CD4-positive, alpha-beta T cell treated with Interleukin-15 for 1 hour (primary cell): ENCODE measurements at places on chromosomes 2 and 18.

DNA sequence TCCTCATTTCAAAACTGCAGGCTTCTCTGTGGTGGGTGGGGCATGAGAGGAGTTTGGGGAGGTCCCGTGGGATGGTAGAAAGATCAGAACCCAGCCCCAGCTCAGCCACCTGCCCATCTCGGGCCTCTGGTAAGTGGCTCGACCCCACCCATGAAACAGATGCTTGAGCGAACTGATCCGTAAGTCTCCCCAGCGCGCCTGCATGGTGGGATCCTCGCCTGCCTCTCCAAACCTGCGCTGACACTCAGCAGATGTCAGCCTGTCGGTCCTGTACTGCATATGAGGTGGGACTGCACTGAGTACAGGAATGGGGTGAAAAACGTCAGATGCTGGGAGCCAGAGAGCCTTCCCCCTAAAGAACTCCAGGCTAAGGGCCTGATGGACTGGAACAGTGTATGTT, 15.9 kb upstream of the RPL31 start:
- no peak for DNase-seq

DNA sequence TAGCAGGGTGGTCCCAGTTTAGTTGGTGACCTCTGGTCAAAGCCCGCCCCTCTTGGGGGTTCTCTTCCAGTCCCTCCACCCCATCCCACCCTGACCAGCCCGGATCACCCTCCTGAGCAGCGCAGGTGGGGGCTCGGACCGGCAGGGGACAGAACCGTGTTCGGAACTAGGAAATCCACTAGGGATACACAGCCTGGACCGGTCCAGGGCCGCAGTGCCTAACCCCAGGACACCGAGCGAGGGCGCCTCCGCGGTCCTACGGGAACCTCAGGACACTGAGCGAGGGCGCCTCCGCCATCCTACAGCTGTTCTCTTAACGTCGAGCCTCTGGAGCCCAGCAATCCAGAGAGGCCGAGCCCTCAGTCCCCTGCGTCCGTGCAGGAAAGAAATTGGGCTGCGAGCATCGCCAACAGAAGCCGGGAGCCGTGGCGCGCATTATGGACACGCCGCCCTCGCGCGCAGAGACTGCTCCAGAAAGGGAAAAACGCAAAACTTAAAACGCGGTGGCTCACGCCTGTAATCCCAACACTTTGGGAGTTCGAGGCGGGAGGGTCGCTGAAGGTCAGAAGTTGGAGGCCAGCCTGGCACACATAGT, 8.5 kb downstream of the RAX start:
- no peak for DNase-seq

DNA sequence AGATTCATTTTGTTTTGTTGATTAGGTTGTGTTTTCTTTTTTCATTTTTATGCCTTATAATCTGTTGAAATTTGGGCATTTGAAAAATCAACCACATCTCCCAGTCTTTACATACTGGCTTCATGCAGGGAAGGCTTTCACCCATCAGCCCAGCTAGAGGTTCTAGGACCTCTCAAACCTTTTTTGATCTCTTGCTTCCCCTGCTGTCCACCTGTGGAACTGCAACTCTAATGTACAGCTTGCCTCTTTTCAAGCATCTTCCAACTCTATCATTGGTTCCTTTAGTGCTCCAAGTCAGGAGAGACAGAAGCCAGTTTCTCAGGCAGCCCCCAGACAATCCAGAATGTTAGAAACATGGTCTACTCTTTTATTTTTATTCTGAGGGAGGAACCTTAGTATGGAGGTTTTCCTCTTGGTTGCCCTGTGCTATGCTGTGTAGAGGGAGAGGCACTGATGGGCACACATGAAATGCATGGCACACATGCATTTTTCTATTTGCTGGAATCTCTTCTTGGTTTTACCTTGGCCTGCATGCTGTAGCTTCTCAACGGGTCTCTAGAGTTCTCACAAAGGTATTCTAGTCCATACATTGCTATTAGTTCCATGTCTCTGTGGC, 107.2 kb upstream of the L3MBTL4 start:
- no peak for DNase-seq

GRCh38 chr2:151367571-151367970, 10.2 kb downstream of the TNFAIP6 start:
- DNase-seq: no peak

DNA sequence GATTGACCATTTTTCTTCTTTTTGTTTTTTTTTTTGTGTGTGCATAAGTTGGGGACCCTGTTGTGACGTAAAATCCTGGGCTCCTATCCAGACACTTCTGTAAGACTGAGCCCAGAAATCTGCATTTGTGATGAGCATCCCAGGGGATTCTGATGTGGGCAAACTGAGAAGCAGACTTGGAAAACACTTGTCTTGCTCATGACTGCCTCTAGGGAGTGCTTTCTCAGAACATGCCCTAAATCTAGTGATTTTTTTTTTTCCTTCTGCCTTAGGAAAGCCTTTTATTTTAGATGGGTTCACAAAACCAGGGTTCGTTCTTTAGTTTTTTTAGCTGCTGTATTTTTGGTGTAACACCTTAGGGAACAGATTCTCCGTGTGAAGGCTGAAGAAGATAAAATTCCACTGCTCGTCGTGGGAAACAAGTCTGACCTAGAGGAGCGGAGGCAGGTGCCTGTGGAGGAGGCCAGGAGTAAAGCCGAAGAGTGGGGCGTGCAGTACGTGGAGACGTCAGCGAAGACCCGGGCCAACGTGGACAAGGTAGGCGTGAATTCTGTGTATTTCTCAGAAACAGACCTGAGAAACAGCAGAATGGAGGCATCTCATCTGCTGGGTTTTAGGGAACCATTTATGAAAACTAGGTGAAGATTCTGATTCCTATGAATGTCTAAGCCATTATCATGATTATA, 36.7 kb downstream of the RALB start:
- DNase-seq: no peak

GRCh38 chr2:127020536-127020935, 86.4 kb downstream of the BIN1 start:
- DNase-seq: no peak

- peak; percentile 20 for DNase-seq
Observed at GRCh38 chr2:54787755-54788366, 64.4 kb downstream of the EML6 start.

GRCh38 chr18:7366597-7366996, 135.7 kb downstream of the LRRC30 start:
- no peak for DNase-seq

DNA sequence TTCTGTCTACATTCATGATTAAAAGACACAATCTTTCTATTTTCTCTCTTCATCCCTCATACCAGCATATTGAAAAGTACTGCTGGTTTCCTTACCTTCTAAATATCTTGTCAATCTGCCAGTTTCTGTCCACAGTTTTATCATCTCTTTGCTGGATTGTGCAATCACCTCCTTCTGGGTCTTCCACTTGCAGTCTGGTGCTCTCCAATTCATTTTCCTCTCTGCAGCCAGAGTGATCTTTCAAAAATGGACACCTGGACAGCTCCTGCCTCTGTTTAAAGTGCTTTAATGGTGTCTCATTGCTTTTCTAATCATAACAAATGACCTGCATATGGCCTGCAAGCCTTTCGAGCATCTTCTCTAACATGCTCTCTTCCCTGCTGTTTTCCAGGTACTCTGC, 94.0 kb downstream of the C1QL2 start:
- no peak for DNase-seq

GRCh38 chr2:118291251-118291880, 203.1 kb downstream of the INSIG2 start:
- no peak for DNase-seq

DNA sequence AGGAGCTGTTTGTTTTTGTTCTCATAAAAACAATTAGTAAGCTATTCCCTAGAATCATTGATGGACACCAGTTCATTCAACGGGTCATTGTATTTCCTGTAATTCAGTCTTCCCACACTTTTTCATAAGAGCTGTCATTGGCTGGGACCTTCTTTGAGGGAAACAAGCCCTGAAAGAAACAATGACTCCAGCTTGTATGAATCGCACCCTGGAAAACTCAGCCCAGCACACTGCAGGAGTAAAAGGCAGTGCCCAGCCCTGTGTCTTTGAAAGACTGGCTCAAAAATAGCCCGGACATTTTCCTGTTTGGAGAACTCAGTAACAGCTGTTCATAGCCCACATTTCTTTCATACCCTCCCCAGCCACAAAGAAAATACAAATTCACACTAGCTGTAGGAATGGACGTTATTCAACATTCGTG, 81.5 kb downstream of the NCKAP5 start:
- no peak for DNase-seq

GRCh38 chr18:2535419-2535910, 35.8 kb downstream of the METTL4 start:
- no peak for DNase-seq

DNA sequence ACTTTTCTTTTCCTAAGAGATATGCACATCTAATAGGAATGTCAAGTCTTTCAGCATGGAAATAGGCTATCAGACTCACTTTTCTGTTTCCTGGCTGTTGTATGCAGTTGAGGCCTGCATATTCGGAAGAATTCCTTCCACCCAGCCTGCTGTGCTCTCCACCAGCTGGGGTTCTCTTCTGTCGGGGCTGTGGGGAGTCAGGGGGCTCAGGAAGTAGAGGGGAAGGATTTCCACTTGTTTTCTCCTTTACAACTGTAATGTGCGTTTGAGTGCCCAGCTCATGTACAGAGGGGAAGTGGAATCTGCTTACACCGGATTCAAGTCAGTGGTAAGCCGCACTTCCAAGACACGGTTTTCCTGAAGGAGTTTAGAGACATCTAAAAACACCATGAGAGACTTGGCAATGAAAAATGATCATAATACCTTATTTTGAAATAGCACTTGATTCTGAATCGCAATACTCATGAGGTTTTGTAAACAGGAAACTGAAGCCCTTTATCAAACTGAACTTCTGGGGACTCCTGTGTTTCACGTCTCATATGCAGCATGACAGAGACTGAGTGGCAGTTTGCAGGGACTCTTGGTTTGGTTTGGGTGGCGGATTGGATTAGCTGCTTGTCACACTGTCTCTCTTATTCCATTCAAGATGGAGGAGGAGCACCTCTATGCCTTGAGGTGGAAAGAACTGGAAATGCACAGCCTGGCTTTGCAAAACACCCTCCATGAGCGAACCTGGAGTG, 90.4 kb downstream of the MTCL1 start:
- DNase-seq: no peak

DNA sequence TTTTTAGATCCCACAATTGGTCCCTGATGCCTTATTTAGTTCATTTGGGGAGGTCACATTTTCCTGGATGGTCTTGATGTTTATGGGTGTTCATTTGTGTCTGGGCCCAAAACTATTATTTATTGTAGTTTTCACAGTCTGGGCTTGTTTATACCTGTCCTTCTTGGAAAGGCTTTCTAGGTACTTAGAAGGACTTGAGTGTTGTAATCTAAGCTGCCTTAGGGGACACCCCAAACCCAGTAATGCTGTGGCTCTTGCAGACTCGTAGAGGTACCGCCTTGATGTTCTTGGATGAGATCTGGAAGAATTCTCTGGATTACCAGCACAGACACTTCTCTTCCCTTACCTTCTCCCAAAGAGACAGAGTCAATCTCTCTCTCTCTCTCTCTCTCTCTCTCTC, 25.0 kb upstream of the ITSN2 start:
- DNase-seq: no peak

GRCh38 chr2:183164650-183165015, 40.4 kb downstream of the NUP35 start:
- no peak for DNase-seq

GRCh38 chr2:188787021-188787657, 187.0 kb upstream of the COL3A1 start:
- no peak for DNase-seq

DNA sequence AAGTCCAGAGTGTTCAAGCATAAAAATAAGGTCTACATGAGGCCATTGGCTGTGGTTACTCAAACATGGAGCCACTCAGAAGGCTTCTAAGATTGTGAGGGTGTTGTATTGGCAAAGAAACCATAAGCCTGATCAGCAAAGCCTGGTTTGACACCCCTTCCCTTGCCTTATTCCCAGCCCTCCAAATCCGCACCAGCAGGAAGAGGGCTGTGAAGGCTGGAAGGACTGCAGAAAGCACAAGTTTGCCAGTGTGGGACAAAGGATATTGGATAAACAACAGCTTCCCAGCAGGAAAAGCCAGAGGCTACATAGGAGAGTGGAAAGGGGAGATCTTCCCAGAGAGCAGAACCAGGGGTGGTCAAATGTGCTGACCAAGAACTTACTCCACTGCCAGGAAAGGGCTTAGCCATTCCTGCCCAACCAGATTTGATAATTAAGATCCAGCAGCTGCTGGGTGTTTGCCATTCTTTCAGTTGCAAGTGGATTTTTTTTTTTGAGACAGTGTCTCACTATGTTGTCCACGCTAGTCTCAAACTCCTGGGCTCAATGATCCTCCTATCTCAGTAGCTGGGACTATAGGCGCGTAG, 1.5 kb upstream of the PRKAG3 start:
- no peak for DNase-seq

DNA sequence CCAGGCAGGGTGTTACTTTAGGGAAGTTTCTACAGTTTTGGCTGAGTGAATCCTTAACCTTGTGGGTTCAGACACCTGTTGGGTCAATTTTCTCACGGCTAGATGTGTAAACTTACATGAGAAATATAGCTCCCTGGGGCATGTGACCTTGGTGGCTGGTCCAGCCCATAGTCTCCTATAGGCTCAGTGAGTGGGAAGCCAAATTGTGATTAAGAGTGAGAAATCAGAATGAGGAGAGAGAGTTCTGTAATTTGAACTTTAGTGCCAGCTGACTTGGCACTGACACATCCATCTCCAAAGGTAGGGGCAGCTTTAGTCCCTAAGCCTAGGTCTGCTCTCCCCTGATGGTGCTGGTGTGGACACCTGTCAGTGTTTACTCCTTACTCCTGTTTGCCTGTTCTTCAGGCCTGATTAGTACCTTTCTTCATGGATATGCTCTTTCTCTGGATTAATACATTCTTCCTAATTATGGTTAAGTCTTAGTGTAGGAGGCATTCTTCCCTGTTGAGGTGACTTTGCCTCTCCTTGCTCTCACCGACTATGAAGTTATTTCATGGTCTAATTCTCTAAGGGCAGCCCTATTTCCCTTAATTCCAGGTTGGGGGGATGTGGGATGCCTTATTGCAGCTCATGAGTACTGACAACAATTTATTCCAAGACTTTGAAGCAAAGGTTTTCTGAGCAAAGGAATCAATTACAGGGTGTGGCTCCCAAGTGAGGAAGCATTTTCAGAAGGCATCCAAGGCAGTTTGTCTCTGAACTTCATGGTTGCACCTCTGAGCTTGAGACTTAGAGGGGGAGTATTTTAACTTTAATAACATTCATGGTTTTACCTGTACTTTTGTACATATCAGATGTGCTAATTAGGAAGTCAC, 177.3 kb downstream of the DYSF start:
- no peak for DNase-seq

GRCh38 chr18:69330385-69331005, 70.2 kb upstream of the DOK6 start:
- no peak for DNase-seq

DNA sequence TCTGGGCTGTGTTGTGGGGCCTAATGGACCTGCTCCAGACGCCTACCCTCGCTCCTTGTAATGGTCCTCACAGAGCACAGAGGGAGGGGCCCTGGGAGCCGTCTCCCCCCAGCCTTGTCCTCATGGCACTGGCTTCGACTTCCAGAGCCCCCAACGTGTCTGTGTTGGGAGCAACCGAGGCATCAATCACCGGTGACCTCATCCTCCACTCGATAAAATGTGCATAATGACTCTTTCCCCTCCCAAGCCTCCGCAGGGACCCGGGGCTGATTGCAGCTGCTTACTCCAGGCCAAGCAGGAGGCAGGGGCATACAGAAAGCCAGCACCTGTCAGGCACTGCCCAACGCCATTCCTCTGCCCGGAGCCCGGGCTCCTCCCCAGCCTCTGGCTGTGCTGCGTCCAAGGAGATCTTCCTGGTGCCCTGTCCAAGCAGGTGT, 271.7 kb downstream of the NDUFA10 start:
- DNase-seq: no peak
